Stimulated activated CD8-positive, alpha-beta memory T cell treated with anti-CD3 and anti-CD28 coated beads, Interleukin-4, amount 100 ng/mL, for 1 hour (primary cell): ENCODE measurements at places on chromosomes 2 and 18.
A peak's percentile ranks its signal among the peaks of the same experiment; 100 is the strongest.

- no peak for DNase-seq
Measured at GRCh38 chr2:43717322-43717721, 41.1 kb upstream of the C1GALT1C1L start.

DNA sequence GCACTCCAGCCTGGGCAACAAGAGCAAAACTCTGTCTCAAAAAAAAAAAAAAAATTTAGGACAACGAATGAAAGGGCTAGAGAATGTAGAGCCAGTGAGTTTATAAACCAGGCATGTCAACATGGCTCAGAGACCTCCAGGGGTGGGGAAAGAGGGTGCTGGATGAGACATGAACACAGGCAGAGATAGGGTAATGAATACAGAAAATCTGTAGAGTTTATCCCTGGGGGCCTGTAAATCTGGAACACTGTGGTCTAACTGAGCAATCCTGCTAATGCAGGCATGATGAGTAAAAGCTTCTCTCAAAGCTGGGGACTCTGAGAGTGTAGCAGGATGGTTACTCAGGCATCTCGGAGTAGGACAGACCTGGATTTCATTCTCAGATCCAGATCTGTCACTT lies 59.2 kb upstream of the IGFBP2 start:
- DNase-seq = no peak

- peak; percentile 10 for DNase-seq
Measured at GRCh38 chr18:49898421-49898820, 85.1 kb upstream of the ACAA2 start.

DNA sequence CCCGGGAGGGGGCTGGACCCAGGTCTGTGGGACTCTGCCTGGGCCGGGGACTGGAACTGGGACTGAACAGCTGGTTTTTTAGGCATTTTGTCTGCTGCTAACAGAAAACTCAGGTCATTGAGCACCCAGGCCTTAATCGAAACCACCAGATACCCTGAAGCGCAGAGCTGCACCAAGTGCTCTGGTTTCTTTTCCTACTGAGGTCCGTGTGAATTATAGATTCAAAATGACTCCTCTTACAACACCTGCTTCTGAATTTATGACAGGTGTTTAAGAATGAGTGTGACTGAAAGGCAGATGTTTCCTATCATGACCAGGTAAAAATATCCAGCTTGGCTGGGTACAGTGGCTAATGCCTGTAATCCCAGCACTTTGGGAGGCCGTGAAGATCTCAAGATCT lies 47.8 kb downstream of the TRAPPC12 start:
- DNase-seq = no peak

GRCh38 chr18:74669136-74669798 lies 71.6 kb downstream of the ZNF407 start:
- DNase-seq = no peak
